ENCODE measurements at places on chromosomes 12 and 14.

DNA sequence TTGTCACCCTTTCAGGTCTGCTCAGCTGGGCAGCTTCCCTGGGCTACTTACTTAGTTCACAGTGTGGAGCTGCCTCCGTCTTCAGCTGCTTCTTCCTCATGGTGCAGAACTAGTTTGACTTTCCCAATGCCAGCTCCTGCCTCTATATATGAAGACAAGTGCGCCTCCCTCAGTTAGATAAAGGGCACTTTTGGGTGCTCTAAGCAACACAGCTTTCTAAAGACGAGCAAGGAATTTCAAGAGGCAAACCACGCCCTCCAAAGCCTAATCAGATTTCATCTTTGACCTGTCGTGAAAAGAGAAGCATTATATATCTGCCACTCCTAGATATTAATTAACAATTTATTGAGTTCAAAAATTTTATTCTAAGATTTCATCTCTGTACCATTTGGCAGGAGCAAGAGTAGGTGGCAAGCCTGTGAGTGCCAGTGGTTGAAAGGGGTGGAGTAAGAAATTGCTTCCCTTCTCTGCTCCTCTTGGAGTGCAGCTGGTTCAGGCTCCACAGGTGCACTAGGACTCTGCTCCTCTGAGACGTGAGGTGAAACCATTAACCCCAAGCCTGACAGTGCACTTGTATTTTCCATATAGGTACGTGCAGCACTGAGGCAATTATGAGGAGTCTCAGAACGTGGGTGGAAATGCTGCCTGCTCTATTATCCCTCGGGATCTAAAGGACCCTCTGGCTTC is 2.1 kb upstream of the SLC11A2 start:
- DNase-seq: peak; percentile 85

DNA sequence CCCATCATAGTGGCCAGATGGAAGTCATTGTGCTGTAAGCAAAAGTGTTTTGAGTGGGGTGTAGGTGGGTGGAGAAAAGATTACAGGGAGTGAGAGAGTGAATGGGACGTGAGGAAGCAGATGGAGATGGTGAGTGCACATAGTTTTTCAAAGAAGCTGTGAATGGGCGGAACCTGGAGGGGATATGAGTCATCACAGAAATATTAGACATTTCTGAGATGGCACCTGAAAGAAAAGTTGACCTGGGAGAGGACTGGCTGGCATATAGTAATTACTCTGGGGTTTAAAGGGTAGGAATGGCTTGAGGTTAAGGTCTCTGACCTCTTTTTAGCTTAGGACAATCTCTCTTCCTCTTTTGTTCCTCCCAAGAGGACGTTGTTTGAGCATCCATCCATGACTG is 50.5 kb downstream of the ANO4 start:
- DNase-seq: no peak

- no peak for DNase-seq
Measured at GRCh38 chr12:97404543-97404942, 58.1 kb upstream of the RMST start.

DNA sequence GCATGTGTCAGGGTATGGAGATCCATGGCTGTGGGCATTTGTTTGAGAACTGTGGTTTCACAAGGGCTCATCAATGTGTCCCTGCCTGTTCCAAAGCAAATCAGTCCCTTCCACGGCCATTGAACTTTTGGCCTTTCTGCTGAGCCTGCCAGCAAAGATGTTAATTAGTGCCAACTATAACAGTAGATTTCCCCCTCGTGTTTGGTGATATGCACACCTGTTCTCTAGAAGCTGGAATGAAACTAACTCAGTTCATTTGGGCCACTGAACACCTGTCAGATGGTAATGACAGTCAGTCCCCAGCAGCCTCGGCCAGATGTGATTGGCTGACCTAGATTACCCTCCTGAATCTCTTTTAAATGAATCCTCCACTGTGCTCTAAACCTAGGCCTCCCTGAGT is 43.2 kb downstream of the IRAK3 start:
- DNase-seq: no peak

- no peak for DNase-seq
Measured at GRCh38 chr12:111089616-111090015, 169.2 kb upstream of the MYL2 start.

- no peak for DNase-seq
Measured at GRCh38 chr14:21039585-21040369, 2.4 kb upstream of the RNASE7 start.

DNA sequence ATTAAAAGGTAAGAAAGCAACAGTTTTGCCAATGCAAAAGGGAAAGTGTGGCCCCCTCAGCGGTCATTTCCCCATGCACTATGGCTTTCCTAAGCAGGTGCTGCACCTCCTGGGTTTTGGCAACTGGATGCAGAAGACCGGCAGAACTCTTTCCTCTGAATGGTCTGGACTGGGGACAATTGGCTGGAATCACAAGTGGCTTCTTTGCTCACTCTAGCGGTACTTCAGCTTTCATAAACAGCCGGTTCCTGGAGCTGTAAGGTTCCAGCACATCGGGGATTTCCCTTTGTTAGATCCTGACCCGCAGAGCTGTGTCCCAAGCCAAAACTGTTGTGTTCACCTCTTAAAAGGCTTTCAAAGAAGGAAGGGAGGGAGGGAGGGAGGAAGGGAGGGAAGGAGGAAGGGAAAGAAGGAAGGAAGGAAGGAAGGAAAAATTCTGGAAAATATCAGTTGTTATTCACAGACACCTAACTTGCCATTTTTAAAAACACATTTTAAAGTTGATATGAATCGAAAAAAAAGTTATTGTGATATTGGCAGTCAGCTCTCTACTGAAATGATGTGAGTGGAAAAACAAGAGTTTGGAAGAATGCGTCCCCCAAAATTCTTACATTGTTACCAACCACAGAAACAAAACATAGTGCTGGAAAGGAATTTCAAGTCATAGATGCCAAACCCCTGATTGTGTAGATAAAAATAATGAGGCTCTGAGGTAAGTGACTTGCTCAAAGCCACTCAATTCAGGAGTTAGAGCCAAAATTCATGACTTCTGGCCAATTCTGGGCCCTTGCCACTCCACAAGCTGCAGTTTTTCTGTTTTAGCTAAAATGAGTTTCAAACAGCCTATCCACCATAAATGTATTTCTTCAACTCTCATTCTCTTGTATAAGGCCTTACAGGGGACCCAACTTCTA is 220.6 kb upstream of the HMGA2 start:
- no peak for DNase-seq

- DNase-seq: no peak
Measured at GRCh38 chr12:51938726-51939125, 12.8 kb upstream of the ACVR1B start.

- no peak for DNase-seq
Measured at GRCh38 chr12:80161612-80162011, 62.3 kb downstream of the OTOGL start.

DNA sequence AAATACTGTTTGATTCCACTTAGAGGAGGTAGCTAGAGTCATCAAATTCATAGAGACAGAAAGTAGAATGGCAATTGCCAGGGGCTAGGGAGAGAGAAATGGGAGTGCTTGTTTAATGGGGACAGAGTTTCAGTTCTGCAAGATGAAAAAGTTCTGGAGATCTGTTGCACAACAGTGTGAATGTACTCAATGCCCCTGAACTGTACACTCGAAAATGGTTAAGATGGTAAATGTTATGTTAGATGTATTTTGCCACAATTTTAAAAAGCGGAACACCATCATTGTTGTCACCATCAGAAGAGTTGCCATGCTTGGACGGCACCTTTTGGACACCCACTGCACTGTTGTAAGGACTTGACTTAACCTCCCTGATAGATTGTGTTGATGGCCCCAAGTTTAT is 106.9 kb downstream of the SCARB1 start:
- DNase-seq: no peak

DNA sequence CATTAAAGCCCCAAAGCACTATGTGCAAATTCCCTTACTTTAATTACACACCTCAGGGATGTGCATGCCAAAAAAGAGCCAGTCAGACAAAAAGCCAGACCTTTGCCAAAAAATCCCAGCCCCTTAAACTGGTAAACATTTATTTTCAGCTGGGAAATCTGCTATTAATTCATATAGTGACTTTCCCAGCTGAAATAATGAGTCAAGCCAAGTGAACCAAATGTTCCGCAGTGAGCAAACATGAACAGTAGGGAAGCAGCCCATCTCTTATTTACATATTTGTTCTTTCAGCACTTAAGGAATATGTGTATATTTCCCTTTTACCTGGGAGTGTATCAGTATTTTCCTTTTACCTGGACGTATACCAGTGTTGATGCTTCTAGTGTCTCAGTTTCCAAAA is 44.0 kb upstream of the OTX2 start:
- no peak for DNase-seq

DNA sequence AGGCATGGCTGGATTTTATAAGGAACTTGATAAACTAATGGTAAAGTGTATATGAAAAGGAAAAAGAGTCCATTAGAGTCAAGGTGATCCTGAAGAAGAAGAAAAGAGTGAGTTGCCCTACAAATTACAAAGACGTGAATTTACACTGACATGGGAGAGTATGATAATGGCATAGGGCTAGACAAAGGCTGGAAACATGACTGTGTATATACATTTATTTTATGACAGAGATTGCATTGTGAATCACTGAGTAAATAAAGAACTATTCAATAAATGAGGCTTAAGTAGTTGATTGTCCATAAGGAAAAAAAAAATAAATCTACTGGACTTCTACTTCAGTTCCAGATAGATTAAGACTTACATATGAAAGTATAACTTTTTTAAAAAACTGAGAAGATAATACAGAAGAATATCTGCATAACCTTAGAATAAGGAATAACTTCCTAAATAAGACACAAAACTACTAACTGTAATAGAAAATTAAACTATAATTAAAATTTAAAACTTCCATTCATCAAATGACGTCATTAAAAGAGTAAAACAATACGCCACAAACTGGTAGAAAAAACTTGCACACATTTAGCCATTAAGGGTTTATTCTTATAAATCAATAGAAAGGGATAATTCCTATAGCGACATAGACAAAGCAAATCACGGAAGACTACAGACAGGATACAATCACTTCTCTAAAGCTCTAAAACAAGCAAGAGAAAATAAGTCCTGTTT is 278.5 kb downstream of the NOVA1 start:
- DNase-seq: no peak

DNA sequence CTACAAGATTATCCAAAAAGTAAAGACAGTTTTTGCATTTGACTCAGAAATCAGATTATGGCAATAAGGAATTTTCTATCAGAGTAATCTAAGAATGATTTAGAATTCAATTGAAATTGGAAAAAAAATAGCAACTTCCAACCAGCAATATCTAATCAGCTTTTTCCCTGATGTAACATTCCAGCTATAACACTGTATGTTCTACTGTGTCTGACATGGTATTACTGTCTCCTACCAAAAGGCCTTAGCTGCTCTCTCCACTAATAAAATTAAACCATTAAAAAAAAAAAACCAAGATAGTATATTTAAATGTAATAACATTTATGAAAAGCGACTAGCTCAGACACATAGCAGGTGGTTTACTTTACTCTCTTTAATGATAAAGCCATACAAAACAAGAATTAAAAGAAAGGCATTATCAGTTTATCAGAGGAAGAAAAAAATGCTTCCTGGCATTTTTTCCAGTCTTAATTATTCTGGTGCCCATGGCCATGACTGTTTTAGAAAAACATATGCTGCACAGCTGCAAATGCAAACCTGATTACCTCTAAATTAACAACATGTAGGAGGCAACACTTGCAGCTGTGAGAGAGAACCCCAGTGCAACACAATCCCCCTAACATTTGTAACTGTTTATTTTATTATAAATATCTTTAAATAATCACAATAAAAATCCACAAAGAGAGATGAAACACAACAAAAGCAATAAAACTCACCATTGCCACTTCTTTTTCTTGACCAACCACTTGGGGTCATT is 28.8 kb downstream of the PHLDA1 start:
- DNase-seq: no peak

- DNase-seq: no peak
Measured at GRCh38 chr12:131242741-131243496, 289.2 kb downstream of the ADGRD1 start.

Data from hematopoietic multipotent progenitor cell treated with erythropoietin and hydrocortisone succinate and interleukin-3 and kit ligand, for 17 days (in vitro differentiated cells).